ENCODE measurements at places on chromosomes 2 and 18. TPM values are rescaled to one million over a fixed set of nuclear protein-coding genes. Genes with fewer than 3 reads are reported as not detected.

- no peak for DNase-seq
Observed at GRCh38 chr2:99259465-99259864, 4.0 kb upstream of the LYG2 start.

- no peak for DNase-seq
Observed at GRCh38 chr2:62920070-62920469, 130.6 kb upstream of the OTX1 start.

GRCh38 chr2:80080957-80081356 is 223.6 kb downstream of the LRRTM1 start:
- no peak for DNase-seq

GRCh38 chr2:46230115-46230571 is 67.1 kb upstream of the EPAS1 start:
- no peak for DNase-seq

GRCh38 chr2:207046724-207047123 is 107.4 kb downstream of the CPO start:
- DNase-seq = no peak

GRCh38 chr2:214019229-214019972 is 391.5 kb upstream of the VWC2L start:
- DNase-seq = no peak

- DNase-seq = no peak
Observed at GRCh38 chr2:69733342-69734034, 8.4 kb upstream of the ANXA4 start.

The TMEM198 gene
- polyA plus RNA-seq = 4.7 TPM

The SERTAD2 gene
- polyA plus RNA-seq = 9.1 TPM

The TSPYL6 gene
- not detected for polyA plus RNA-seq

The LYPD6B gene
- 17.0 TPM for polyA plus RNA-seq

The KIAA2012 gene
- 0.11 TPM for polyA plus RNA-seq

The LINC00305 gene
- polyA plus RNA-seq = not detected
